Uterus (tissue), 4 donors: ENCODE measurements at places on chromosomes 12 and 14. TPM values are rescaled to one million over a fixed set of nuclear protein-coding genes. Genes with fewer than 3 reads are reported as not detected.
A peak's percentile ranks its signal among the peaks of the same experiment; 100 is the strongest.

DNA sequence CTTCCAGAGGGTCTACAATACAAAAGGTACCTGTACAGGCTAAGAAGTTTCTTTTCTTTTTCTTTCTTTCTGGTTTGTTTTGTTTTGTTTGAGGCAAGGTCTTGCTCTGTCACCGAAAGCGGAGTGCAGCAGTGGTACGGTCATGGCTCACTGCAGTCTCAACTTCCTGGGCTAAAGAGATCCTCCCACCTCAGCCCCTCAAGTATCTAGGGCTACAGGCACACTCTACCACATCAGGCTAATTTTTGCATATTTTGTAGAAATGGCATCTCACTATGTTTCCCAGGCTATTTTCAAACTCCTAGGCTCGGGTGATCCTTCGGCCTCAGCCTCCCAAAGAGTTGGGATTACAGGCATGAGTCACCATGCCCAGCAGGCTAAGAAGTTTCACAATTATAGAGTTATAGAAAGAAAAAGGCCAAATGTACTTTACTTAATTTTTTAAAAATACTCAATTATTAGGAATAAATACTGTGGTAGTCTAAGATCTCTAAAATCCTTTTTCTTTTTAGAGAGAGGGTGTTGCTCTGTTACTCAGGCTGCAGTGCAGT is 3.0 kb upstream of the PIGH start:
- no peak for DNase-seq

DNA sequence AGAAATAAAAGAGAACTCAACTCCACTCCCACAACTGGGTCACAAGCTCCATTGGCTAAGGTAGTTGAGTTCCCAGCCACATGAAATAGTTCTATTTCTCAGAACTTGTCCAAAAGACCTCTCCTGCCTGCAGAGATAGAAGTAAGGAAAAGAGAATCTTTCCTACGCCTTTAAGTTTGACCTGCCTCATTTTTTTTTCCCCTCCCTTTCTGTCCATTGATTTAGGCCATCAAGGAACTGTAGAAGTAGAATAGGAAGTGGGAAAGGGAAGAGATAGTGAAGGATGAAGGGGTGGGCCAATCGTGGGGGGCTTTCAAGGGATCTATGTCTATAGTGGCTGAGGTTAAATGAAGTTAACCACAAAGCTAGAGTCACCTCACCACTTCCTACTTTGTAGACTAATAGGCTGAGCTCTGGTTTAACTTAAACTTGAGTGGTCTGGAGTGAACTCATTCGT is 13.9 kb upstream of the NUDT4 start:
- no peak for DNase-seq

GRCh38 chr12:76544601-76545261 is 14.8 kb downstream of the OSBPL8 start:
- DNase-seq, result no peak

- no peak for DNase-seq
Measured at GRCh38 chr14:76829650-76830421, 3.6 kb downstream of the LRRC74A start.

GRCh38 chr12:124369055-124369826 is 74.3 kb downstream of the RFLNA start:
- DNase-seq, result peak; percentile 96

OLR1 gene
- total RNA-seq, result not detected

DLK1 gene
- not detected for total RNA-seq

GDF11 gene
- total RNA-seq, result 17.1 TPM

TIGAR gene
- 2.1 TPM for total RNA-seq
